ENCODE measurements at places on chromosomes 6 and 20.

GRCh38 chr6:7134999-7135745 lies 27.4 kb downstream of the RREB1 start:
- no peak for DNase-seq

GRCh38 chr20:44135417-44136204 lies 51.4 kb downstream of the JPH2 start:
- no peak for DNase-seq

DNA sequence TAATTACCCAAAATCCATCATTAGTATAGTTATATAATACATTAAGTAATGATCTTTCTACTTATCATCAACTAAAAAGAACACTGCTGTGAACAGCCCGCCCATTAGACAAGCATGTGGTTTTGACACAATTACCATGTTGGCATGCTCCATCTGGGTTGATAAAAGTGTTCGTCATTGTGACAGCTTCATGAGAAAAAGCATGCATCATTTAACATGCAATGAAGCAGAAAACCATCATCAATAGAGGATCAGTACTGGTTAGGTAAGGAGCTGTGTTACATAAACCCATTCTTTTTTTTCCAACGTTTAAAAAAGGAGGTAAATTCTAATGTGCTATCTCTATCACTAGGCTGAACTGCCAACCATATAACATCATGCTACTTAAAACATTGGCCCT lies 101.9 kb downstream of the EPB41L2 start:
- DNase-seq = no peak

- peak; percentile 83 for DNase-seq
These were observed 40.0 kb downstream of the SF3B5 start for GRCh38 chr6:144055121-144055931.

GRCh38 chr6:30854285-30855040 lies 29.9 kb upstream of the DDR1 start:
- DNase-seq = no peak

DNA sequence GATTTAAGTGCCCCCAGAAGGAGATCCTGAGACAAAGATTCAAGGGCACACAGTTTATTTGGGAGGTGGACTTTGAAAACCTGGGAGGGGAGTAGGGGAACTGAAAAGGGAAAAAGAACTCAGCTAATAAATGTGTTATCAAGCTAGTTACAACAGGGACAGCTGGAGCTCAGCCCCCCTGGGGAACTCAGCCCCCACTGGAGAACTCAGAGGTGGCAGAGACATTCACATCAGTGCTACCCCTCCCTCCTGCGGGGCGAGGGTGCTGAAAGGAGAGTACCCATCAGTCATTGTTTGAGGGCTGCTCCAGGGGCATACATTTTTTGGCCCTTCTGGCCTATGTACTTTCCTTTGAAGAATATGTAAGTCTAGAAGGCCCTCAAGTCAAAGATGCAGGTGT lies 101.4 kb downstream of the LRFN2 start:
- DNase-seq = no peak

- DNase-seq = peak; percentile 43
These were observed 542 bp downstream of the USP49 start for GRCh38 chr6:41894366-41895299.

GRCh38 chr6:28336284-28337120 lies 554 bp upstream of the ZSCAN31 start:
- peak; percentile 98 for DNase-seq

All from OCI-M1 (cell line).